ENCODE measurements at places on chromosomes 5 and 9.

- DNase-seq = no peak
Measured at GRCh38 chr9:32260151-32260862, 124.1 kb upstream of the ACO1 start.

DNA sequence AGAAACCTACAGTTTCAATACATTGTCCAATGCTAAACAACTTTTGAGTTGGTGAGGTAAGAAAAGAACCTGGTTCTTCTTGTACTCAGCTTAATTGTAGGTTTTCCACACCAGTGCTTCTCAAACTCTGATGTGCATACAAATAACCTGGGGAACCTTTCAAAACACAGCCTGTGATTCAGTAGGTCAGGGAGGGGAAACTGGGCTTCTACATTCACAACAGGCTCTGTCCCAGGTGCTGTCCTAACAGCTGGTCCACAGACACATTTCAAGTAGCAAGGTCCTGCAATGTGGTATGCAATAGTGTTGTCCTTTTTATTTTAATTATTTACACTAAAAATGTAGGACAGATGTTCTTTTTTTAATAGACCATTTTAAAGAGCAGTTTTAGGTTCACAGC lies 47.4 kb upstream of the SNCAIP start:
- no peak for DNase-seq

- no peak for DNase-seq
Measured at GRCh38 chr9:33227741-33228140, 12.2 kb upstream of the SPINK4 start.

GRCh38 chr5:58264276-58264675 lies 195.6 kb downstream of the PLK2 start:
- no peak for DNase-seq

DNA sequence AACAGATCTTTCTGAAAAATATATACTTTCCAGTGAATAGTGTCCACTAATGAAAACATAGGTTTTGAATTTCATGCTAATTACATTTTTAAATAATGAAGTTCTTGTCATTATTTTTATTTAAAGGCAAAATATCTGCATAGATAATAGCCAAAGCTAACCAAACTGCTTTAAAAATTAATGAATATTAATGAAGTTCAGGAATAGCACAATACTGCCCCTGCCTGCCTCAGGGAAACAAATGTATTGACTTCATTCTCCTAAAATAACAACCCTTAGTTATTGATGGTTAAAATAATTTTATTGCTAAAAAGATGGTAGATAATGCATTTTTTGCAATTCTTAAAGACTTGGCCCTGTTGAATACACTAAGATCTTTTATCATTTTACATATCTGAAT lies 103.6 kb upstream of the SSBP2 start:
- no peak for DNase-seq

DNA sequence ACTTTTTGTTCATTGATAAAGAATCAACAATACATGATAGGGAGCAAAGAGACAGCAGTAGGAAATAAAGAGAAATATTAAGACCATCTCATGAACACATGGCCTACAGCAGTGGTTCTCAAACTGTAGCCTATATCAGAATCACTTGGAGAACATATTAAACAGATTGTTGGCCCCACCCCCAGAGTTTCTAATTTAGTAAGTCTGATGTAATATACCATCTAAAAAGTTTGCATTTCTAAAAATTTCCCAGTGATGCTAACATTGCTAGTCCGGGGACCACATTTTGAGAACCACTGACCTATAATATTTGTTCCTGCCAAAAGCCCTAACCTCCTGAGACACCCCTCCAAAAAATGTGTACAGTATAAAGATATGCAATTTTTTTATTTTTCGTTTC lies 306.2 kb upstream of the NREP start:
- DNase-seq = no peak

DNA sequence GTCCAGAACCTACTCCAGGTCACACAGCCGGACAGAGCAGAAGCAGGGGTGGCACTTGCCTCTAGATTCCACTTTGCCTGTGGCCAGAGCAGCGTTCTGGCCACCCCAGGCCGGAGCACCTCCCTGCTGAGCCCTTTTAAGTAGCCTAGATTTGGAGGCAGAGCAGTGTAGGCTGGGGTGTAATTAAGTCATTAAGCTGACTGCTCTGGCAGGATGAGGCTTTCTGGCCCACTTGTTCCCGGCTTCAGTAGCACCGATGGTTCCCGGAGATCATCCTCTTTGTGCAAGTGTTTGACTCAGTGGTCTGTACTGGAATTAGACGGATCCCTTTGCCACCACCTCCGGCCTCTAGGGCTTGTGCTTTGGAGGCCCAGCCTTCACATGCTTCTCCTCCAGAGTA lies 281.9 kb upstream of the ANKRD55 start:
- DNase-seq = no peak

GRCh38 chr5:157271740-157272271 lies 5.9 kb downstream of the CYFIP2 start:
- DNase-seq = no peak

- DNase-seq = no peak
Measured at GRCh38 chr9:107874137-107874536, 384.6 kb upstream of the KLF4 start.

DNA sequence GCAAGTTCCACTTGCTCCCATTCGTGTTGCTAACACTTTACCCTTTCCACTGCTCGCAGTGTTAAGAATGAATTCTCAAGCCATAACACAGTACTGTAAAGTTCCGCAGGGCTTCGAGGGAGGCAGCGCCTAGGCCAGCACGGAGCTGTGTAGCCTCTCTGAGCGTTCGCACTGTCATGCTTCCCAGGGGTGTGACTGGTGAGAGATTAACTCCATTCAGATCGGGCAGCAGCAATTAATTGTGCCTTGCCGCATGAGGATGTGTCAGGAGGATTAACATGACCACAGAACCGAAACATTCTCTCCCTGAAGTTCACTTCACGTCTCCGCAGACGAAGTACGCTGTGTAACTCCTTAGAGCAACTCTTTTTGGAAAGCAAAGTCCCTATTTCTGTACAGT lies 23.2 kb downstream of the ZBTB34 start:
- peak; percentile 29 for DNase-seq

- DNase-seq = no peak
Measured at GRCh38 chr9:35923927-35924763, 14.9 kb downstream of the SPAAR start.

DNA sequence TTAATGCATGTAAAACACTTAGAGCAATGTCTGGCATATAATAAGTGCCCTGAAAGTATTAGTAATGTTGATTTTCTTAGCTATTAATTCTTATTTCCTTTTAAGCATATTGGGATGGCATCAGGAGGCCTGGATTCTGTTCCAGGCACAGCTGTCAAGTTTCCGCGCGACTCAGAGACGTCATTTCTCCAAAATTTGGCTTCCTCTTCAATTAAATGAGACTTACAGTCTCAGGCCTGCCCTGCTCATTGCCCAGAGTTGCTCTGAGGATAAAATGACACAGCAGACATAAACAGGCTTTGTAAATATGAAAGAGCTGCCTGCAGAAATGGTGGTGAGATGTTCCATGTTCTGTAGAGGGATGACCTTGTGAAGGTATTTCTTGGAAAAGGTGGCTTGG lies 159.8 kb upstream of the GLRA1 start:
- DNase-seq = no peak

DNA sequence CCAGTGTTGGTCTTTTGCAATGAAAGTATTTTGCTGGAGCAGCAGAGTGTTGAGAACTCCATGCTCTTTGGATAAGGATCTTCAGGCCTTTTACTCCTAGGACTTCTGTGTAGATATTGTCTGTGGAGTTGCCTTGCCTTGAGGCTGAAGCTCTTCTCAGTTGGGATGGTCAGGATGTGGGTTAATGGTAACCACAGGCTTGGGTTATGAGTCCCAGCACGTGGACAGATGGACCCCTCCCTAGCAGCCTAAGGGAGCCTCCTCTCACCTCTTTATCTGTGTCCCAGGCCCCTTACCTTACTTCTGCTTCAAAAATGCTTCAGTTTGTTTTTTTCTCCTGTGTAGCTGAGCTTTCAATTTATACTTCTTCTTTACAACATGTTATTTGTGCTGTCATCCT lies 109.9 kb downstream of the MEGF10 start:
- DNase-seq = no peak

- DNase-seq = no peak
Measured at GRCh38 chr5:178340637-178341036, 108.0 kb upstream of the PHYKPL start.

DNA sequence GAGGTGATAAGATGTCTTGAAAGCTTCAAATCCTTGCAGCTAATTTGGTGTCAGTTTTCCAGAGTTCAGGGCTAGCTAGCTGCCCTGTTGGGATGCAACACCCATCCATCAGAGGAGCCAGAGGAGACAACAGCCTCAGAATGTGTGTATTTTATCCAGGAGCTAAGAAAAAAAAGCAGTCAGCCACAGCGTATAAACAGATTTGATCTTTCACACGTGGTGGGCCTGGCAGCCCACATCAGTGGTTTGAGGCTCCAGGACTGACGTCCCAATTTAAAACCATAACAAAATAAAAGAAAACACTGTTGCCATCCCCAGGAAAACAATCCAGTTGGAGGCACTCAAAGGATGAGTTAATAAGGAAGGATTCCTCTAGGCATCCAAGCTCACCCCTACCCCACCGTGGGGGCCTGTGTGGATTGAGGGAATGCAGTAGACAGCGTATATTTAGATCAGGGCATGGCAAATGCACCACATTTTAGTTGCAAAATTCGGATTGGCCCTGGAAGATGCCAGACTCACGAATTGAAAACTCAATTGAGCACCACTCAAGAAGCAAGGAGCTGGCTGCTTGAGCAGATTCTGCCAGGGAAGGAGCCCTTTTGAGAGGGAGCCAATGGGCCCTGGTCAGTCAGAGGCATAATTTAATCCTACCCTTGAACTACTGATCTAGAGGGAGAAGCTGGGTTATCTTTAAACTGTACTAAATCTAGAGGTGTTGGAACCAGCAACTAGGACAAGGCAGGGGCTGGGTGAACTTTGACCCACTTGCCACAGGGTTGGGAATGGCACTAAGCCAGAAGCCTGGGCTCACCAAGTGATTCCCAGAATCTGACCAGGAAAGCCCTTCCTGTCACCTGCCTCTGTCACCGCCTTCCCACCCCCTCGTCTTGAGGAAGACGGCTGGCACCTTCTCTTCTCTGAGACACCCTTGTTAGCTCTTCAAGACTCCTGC lies 17.5 kb downstream of the ADRA1B start:
- no peak for DNase-seq

GRCh38 chr5:8689773-8690172 lies 820.8 kb downstream of the MTRR start:
- no peak for DNase-seq

- no peak for DNase-seq
Measured at GRCh38 chr9:121609822-121610637, 41.4 kb upstream of the DAB2IP start.

DNA sequence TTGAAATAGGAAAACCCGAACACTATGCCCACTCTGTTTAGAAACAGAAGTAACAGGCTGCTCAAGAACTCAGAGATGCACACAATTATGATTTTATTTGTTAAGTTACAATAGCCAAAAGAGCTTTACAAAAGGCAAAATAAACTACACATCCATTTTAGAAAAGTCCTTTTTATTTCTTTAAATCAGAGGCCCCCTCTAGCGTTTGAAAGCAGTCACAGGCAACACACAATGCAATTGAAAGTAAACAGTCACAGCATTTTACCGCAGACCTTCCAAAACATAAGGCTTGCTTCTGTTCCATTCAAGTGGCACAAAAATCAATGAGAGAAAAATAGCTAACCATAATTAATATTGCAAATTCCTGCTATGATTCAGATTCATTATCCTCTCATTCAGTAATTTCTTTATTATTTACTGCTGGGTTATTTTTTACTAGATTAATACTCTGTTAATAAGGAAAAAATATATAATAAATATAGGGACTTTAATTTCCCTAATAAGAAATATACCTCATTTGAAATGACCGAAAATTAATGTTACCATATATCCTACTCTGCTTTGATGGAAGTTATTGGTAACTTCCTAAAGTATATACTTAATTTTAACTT lies 78.3 kb downstream of the CEP120 start:
- DNase-seq = peak; percentile 18

- DNase-seq = no peak
Measured at GRCh38 chr9:34139477-34140146, 13.1 kb upstream of the DCAF12 start.

DNA sequence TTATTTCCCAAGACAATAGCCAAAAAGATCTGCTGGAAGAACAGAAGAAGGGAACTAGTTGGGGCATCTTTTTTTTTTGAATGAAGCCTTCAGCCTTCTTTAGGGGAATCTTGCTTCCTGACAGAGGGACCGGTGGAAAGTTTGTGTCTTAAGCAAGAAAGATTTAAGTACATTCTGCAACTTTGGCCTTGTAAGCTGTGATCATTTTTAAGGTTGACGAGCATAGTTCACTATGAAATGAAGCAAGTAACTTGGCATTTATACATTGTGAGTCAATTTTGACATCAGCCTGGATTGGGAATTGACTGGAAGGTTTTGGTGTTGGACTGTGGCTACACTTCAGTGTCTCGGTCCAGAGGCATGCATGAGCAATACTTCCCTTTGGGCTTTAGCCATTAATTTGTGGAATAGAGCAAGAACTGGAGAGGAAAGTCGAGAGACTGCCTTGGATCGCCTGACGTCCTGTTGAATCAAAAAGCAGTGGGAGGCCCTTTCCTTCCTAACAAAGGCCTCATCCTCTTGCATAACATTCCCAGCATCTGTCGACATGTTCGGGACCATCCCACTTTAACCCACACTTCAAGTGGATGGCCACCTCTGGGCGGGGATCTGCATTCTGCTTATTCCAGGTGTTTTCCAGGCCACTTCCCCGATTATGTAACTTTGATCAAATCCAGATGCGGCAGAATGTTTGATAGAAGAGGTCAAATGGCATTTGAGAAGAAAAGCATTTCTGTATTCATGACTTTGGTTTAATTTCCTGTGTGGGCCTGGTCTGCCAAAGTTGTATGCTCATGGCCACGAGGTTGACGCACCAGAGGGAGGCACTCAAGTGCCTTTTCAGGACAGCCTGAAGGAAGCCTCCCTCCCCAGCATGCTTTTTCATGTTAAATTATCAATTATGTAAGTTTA lies 12.5 kb downstream of the ABL1 start:
- peak; percentile 46 for DNase-seq

GRCh38 chr5:16863469-16863946 lies 72.6 kb downstream of the MYO10 start:
- DNase-seq = no peak

DNA sequence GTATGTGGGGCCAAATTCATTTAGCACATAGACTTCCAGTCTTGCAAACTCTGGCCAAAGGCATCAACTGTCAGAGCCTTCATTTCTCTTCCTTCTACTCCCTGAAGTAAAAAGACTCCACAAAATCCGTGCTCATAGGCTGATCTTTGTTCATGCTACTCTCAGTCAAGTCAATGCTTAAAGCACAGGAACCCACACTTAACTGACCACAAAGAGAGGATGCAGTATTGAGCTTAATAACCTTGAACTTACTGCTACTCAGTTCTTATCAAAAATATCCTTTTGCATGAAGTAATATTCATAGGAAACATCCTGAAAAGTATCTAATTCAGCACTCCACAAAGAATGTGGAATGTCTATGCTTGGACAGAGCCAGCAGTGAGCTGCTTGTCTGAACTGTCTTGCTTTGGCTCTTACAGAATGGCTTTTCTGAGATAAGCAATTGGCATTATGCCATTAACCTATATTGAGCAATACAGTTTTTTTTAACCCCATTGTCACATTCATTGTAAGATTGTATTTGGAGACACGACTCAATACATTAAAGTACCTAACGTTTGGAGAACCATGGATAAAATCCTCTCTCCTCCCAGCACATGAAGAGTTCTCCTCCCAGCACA lies 21.7 kb downstream of the LPAR1 start:
- no peak for DNase-seq
